ENCODE measurements at places on chromosomes 11 and 22.

GRCh38 chr11:21412652-21413383 lies 743.4 kb downstream of the NELL1 start:
- DNase-seq = no peak

DNA sequence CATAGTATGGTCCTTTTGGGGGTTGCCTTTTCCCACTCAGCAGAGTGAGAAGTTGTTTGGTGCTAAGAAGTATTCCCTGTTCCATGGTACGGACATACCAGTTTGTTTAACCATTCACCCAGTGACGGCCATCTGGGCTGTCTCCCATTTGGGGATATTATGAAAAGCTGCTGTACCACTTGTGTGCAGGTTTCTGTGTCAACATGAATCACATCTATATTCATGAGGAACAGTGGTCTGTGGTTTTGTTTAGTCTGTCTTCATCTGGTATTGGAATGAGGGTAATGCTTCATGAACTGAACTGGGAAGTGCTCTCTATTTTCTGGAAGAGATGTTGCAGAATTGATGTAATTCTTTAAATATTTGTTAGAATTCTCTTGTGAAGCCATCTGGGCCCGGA lies 89.5 kb downstream of the TRMU start:
- DNase-seq = no peak

GRCh38 chr22:38467438-38467903 lies 425 bp upstream of the KDELR3 start:
- no peak for DNase-seq

DNA sequence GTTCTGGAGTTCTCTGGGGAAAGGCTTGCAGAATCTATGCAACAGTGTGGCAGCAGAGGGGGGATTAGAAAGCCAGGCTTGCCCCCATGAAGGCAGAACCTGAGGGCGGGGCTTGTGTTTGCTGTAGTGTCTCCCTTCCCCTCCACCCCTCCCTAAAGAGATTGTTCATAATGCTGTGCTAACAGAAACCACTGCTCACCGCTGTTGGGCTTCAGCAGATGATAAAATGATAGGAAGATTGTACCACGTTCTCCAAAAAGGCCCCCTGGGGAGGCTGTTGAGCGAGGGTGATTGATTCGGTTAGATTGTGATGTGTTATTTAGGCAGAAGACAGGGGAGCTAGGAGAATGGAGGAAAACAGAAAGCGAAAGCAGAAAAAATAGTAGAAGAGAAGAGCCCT lies 215.2 kb upstream of the NCAM1 start:
- no peak for DNase-seq

- no peak for DNase-seq
These were observed 220.1 kb upstream of the SORL1-AS1 start for GRCh38 chr11:121672630-121673487.

DNA sequence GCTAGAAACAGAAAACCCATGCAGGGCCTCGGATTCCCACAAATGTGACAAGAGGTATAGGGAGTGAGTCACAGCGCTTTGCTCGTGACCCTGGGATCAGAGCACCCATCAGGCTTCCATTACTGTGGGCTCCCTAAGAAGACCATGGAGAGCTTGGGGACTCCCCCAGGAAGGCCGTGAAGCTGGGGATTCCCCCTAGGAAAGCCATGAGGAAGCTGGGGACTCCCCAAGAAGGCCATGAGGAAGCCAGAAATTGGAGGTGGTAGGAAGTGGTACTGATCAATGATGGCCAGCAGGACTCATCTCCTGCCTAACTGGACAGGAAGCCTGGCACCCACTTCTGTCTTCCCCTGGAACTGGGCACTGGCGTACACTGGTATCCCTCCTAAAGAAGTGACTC lies 10.1 kb upstream of the DCPS start:
- DNase-seq = no peak

- DNase-seq = no peak
These were observed 102.1 kb downstream of the RASSF10 start for GRCh38 chr11:13110929-13111812.

DNA sequence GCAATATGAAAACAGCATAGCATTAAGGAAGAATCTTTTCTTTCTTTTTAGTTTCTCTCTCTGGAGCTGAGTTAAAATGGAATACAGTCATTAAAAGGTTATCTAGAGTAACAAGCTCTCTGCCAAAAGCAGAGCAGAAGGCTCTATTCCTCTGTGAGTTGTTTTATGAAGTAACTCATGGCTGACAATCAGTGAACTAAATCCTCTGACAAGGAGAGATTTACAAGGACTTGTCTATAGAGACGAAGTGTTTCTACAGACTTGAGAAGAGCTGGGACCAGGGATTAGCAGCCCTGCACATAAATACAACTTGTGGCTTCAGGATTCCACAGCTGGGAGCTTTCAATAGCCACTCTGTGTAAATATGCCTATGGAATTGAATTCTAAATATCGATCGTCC lies 192.5 kb upstream of the RAG2 start:
- DNase-seq = no peak

DNA sequence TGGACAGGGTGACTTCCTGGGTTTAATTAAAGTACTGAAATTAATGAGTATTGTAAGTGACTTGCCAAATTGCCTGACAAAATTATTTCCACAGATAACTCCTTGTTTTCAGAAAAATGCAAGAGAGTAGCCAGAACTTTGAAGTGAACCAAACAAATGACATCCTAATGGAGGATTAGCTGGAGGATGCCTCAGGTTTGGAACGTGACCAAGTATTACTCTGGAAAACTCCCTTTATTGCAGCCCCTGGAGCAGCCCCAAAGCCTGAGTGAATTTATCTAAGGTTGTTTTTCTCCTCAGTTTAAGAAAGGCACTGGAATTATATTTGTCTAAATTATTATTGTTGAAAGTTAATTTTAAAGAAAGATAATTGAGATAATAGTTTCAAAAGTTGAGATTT lies 343.6 kb upstream of the MTNR1B start:
- DNase-seq = no peak

GRCh38 chr11:76589477-76589876 lies 81.1 kb downstream of the LRRC32 start:
- no peak for DNase-seq

GRCh38 chr22:17700778-17701177 lies 62.2 kb downstream of the BCL2L13 start:
- DNase-seq = no peak

- DNase-seq = no peak
These were observed 55.4 kb upstream of the CYP2D6 start for GRCh38 chr22:42185915-42186439.

DNA sequence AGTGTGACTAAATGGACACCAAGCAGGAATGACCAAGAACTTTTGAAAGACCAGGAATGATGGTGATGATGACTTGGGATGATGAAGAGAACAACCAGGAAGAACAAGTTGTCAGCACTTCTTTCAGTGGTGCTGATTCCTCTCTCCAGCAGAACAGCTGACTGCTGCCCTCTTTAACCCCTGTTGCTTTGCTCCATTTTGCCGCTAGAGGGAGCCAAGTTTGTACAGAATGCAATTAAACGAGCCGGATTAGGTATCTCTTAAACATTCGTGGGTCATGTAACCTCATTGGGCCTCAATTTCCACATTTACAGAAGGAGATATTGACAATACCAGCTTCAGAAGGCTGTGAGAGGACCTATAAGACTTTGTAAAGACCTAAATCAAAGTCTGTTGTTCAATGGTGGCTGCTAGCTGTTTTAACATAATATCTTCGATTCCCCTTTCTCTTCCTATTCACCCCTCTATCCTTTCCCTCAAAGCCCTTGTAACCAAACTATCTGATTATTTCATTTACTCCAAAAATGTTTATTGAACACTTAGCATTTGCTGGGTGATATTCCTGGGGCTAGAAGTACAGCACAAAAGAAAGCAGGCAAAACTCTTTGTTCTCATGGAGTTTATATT lies 1.9 kb downstream of the OR4S1 start:
- DNase-seq = peak; percentile 3

DNA sequence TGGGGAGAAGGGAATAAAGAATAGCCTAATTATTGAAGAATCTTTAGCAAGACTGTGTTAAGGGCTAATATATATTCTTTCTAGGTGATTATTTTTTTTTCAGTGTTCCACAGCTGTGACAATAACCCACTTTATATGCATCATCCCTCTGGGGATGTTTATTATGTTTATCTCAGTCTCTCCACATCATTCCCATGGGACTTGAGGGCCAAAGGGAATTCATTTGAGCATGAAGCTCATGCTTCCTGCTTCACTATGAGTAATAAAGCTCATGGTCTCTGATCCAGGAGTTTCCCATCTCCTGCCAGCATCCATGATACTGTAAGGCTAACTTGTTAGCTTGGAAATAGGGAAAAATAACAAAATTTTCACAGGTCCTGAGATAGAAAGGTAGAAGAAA lies 1888.4 kb downstream of the LRRC4C start:
- peak; percentile 1 for DNase-seq

GRCh38 chr11:27812341-27812740 lies 112.1 kb upstream of the BDNF start:
- DNase-seq = no peak

DNA sequence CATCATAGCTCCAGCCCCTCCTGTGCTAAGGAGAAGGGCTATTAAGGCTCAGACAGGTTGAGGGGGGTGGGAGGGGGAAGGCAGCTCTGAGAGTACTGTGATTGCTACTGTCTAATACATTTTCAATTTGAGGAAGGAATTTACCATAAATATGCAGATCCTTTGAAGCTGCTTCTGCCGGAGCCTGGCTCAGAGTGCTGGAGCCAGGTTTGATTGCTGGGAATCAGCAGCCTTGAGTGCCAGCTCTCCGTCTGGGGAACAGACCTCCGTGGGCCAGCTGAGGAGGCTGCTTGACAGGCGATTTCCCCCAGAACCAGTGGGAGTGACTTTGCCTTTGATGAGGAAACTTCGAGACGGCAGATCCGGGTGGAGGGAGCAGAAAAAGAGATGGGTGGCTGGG lies 141.7 kb upstream of the TBCEL start:
- DNase-seq = no peak
